ENCODE measurements at places on chromosomes 16 and 17.

DNA sequence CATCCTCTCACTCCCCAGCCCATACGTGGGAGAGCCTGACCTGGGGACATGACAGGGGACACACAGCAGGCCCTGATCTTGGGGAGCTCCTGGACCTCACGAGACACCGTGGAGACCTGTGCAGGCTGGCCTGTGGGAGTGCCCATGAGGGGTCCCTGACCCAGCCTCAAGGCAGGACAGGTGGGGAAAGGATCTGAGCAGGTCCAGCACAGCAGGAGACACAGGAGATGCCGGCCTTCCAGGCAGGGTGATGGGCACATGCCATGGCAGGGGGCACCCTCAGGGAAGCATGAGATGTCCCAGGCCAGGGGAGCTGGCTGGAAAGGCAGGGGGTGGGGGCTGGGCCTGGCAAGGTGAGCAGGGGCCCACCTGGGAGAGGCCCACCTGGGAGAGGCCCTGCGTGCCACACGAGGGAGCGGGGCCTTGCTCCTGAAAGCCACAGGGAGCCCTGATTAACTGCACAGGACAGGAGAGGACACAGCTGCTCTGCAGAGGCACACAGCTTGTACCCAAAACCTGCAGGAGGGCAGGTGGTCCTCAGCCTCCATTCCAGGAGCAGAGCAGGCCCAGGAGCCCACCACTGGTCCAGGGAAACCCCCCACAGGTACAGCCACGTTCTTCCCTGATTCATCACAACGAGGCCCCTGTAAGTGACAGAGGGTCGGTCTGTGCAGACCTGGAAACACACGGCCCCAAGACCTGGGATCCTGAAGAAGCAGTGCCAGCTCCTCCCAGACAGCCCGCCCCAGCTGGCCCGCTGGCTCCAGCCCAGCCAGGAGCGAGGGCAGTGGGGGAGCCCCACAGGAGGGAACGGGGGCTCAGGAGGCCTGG, 26.6 kb upstream of the KRT17 start:
- DNase-seq, result no peak

DNA sequence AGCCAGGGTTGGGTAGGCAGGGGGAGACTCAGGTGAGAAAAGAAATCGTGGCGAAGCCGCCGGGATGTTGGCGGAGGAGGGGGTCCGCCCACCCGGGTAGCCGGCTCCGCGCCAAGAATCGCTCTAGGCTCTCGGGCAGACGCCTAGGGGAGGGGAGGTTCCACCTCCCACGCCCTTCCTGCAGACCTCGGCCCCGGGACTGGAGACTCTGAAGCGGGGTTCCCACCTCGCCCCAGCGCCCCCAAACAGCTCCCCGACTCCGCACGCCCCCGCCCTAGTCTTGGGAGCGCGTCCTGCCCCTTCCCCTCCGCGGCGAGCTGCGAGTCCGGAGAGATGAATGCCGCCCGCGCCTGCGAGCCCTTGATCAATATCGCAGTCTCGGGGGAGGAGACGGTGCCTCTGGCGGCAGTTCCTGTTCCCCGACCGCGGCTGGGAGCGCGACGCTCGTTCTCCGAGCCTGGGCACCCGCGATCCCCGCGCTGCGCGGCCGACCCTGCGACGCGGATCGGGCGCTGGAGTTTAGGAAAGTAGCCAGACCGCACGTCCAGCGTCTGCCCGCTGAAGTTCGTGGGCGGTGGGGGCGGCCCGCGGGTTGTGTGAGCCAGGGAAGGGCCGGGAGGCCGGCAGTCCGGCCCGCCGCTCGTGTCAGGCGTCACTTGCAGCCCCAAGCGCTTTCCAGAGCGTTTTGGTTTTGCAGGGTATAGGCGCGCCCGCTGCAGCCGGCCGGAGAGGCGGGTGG, 790 bp downstream of the CRHR1 start:
- peak; percentile 47 for DNase-seq

GRCh38 chr17:67293251-67294203, 48.5 kb upstream of the HELZ start:
- DNase-seq, result peak; percentile 76

GRCh38 chr17:31908386-31908785, 6.9 kb upstream of the UTP6 start:
- no peak for DNase-seq

DNA sequence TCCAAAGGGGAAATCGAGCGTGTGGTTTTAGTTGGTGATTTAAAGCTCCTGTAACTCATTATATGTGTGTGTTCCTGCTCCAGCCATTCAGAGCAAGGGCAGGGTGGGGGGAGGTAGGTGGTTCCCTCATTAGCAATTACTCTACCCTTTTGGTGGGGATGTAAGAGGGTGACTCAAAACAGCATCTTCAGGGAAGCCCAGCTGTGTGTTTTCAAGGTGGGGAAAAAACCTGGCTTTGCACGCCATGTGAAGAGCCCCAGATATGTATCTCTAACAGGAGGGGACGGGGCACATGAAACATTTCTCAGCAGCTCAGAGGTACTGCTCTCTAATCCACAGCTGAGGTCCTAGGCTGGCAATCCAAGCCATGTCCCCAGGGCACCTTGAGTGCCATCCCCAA, 241.3 kb upstream of the ZFHX3 start:
- DNase-seq, result no peak

DNA sequence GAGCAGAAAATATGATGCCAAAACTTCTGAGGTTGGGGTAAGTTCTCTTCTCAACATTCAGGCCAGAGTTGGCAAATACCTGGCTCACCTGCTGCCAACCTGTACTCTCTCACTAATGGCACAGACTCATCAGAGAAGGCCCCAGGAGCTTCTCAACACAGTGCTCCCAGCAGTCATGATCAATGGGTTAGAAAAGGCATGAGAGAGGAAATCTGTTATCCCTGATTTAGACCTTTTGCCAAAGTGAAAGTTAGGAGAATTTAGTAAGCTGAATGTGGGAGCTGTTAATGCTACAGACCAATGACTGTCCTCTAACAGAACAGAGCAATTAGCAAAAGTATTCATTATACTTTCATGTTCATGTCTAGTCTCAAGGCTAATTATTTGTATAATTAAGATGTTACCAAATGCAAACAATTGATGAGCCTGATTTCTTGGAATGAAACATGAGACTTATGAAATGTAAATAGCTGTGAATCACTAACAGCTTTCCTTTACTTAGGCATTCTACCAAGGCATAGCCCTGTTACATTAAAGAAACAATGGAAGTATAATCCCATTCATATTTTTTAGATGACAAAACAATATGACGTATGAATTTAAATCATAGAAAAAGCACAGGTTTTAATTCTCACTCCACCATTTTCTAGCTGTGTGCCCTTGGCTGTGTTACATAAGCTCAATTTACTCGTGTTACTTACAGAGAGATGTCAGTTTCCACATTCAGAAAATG, 68.7 kb upstream of the MARCHF10 start:
- no peak for DNase-seq

GRCh38 chr17:83019376-83019775, 60.0 kb upstream of the METRNL start:
- DNase-seq, result no peak
